ENCODE measurements at places on chromosomes 2 and 18. TPM values are rescaled to one million over a fixed set of nuclear protein-coding genes. Genes with fewer than 3 reads are reported as not detected.

Gene DSEL
- 1.4 TPM for total RNA-seq

Gene GKN2
- total RNA-seq, result not detected

Gene CCDC148
- total RNA-seq, result 0.14 TPM

Gene CAPN13
- 0.21 TPM for total RNA-seq

Gene AGXT
- not detected for total RNA-seq

Gene MORN2
- total RNA-seq, result 17.9 TPM

Gene C2orf66
- total RNA-seq, result 0.56 TPM

Gene HAAO
- total RNA-seq, result not detected

Gene CLEC4F
- total RNA-seq, result not detected

Gene TNFRSF11A
- 3.5 TPM for total RNA-seq

Gene SCG2
- not detected for total RNA-seq

All from airway epithelial cell (primary cell).